ENCODE measurements at places on chromosomes 4 and X. TPM values are rescaled to one million over a fixed set of nuclear protein-coding genes. Genes with fewer than 3 reads are reported as not detected.

DNA sequence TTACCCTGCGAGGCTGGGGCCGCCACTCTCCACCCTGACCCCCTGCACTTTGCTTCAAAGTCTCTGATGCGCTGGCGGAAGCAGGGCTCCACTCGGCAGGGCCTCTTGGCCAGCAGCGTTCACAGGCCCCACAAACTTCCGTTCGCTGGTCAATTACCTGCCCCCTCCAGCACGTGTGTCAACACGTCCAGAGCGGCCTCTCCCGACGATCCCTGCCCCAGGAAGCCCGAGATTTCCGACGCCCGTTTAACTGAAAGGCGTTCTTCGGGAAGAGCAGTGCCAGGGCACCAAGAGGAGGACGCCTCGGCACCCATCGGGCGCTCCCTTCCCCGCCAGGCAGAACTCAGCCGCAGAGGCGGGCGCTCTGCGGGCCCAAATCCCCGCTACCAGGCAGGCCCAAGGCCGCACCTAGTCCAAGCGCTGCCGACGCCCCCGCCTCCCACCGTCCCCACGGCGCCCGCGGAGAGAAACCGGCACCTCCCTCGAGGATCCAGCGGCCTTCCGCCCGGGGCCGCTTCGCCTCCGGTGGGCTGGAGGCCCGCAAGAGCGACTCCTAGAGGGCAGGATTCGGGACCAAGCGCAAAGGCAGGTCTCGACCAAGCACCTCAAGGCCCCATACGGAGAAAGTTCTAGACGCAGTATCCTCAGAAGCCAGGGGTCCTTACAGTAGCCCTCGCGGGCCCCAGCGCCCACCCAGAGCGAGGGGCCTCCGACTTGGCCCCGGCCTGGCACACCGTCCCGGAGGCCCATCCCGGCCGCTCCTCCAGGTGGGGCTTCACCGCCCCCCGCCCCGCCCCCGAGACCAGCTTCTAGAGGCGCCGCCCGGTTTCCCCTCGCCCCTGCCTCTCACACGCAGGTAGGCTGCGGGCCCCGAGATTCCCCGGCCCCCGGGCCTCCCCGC is 586 bp downstream of the BCAP31 start:
- peaks cover 23% of the 10 kb centered on the region for H3K4me1 ChIP-seq
- peak overlapping the region; percentile 72 for H3K27ac ChIP-seq
- DNase-seq: peak; percentile 69
- H3K4me3 ChIP-seq: peak overlapping the region; percentile 88
- H3K36me3 ChIP-seq: no peaks in the 10 kb centered on the region

GRCh38 chr4:25439918-25440477 is 62.9 kb downstream of the ANAPC4 start:
- no peaks in the 10 kb centered on the region for H3K36me3 ChIP-seq
- DNase-seq: peak; percentile 54
- H3K27ac ChIP-seq: no peak overlapping the region
- H3K27me3 ChIP-seq: no peaks in the 10 kb centered on the region

- no peaks in the 10 kb centered on the region for H3K27me3 ChIP-seq
- no peaks in the 10 kb centered on the region for H3K4me1 ChIP-seq
- no peak for DNase-seq
- no peak overlapping the region for H3K4me3 ChIP-seq
Measured at GRCh38 chr4:20565075-20565721, 135.1 kb upstream of the PACRGL start.

DNA sequence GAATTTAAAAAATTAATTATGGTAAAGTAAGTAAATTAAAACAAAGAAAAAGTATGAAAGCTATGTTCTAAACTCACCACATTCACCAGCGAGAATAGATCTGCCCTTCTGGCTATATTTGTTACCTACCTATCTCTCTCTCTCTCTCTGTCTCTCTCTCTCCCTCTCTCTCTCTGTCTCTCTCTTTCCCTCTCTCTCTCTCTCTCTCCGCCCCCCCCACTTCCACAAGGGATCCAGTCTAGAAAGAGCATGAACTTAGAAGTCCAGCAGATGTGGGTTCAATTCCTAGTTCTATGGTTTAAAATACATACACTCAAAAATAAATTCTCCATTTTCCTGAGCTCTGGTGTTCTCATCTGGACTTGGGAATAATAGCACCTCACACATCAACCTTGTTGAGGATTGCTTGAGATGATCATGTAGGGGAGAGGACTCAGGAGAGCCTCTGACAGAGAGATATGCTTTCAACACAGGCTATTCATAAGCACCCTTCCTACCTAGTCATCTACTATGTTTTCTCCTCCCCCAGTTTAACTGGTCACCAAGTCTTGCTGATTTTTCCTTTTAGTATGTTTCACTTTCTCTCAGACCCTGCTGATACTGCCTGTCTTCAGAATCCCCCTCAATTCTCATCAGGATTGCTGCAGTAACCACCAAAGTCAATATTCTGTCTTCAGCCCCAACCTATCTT is 64.7 kb downstream of the SLC7A11 start:
- H3K4me1 ChIP-seq: peaks cover 4% of the 10 kb centered on the region
- no peaks in the 10 kb centered on the region for H3K27me3 ChIP-seq
- no peak for DNase-seq
- no peak overlapping the region for H3K27ac ChIP-seq

GRCh38 chr4:47933840-47934239 is 19.5 kb upstream of the NFXL1 start:
- H3K4me1 ChIP-seq: no peaks in the 10 kb centered on the region
- peaks cover 7% of the 10 kb centered on the region for H3K27me3 ChIP-seq
- H3K4me3 ChIP-seq: no peak overlapping the region
- no peaks in the 10 kb centered on the region for H3K36me3 ChIP-seq

DNA sequence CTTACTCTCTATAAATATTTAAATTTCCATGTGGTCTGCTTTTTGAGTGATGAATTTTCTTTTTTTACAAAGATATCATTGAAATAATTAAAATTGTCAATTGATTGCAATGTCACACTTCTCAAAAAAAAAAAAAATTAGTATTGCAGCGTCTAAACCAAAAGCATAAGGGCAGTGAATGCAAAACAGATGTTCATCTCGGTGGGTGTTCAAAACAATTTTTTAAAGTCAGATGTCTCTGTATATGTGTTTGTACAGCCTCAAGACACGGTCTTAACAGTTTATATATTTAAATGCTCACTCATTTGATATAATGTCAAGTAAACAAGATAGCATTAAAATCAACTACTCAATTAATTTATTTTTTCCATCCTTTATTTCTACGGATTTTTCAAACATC is 52.3 kb downstream of the PALLD start:
- H3K27ac ChIP-seq: no peak overlapping the region
- H3K4me3 ChIP-seq: no peak overlapping the region
- no peak for DNase-seq
- H3K4me1 ChIP-seq: no peaks in the 10 kb centered on the region
- H3K36me3 ChIP-seq: no peaks in the 10 kb centered on the region

- H3K4me1 ChIP-seq: peaks cover 27% of the 10 kb centered on the region
- no peak overlapping the region for H3K27ac ChIP-seq
- H3K27me3 ChIP-seq: no peaks in the 10 kb centered on the region
- no peak overlapping the region for H3K4me3 ChIP-seq
Measured at GRCh38 chr4:152357206-152357605, 178.7 kb downstream of the FBXW7 start.

GRCh38 chr4:171235521-171235920 is 577.7 kb upstream of the GALNTL6 start:
- H3K36me3 ChIP-seq: no peaks in the 10 kb centered on the region
- H3K27me3 ChIP-seq: no peaks in the 10 kb centered on the region
- H3K4me1 ChIP-seq: no peaks in the 10 kb centered on the region
- no peak overlapping the region for H3K4me3 ChIP-seq

GRCh38 chrX:80335062-80335830 is 85.0 kb upstream of the TENT5D start:
- H3K36me3 ChIP-seq: no peaks in the 10 kb centered on the region
- peak; percentile 1 for DNase-seq
- no peaks in the 10 kb centered on the region for H3K4me1 ChIP-seq
- H3K4me3 ChIP-seq: no peak overlapping the region

SLC25A31 gene
- total RNA-seq: not detected

DIPK2B gene
- total RNA-seq: not detected

BTC gene
- not detected for total RNA-seq

FABP2 gene
- not detected for total RNA-seq

ANXA10 gene
- total RNA-seq: not detected

Data from activated T-cell treated with anti-CD3 and anti-CD28 coated beads, Interleukin-2, amount 50 U/mL, for 72 hours (primary cell).